Activated naive CD8-positive, alpha-beta T cell treated with anti-CD3 and anti-CD28 coated beads, Interleukin-2, amount 50 U/mL, for 16 hours (primary cell): ENCODE measurements at places on chromosomes 2 and 18.

DNA sequence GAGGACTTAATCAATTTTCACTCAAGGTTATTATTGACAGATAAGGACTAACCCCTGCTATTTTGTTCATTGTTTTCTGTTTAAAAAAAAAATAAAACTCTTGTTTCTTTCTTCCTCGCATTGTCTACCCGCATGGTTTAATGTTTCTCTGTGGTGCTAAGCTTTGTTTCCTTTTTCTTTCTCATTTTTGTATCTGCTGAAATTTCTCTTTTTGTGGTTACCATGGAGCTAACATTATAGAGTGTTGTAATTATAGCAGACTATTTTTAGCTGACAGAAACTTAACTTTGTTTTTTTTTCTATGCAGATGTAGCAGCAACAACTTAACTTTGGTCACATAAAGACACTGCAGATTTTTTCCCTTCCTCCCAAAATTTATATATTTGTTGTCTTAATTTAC is 43.1 kb upstream of the CHN1 start:
- DNase-seq: no peak

DNA sequence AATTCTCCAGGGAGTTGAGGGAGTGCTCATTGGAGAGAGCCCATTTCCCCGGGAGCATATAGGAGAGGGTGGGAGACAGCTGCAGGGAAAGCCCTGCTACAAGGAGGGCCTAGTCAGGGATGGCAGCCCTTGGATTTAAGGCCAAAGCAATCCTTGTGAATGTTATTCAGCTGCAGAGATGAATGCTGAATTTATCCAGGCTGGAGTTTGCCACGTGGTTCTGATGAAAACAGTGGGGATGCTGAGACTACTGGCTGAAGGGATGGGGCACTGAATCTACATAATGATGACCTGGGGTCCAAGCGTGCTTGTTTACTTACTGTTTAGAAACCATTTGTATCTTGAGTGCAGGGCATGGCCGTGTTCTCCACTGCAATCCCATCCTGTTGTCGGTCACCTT is 35.6 kb upstream of the RNF149 start:
- DNase-seq: no peak

DNA sequence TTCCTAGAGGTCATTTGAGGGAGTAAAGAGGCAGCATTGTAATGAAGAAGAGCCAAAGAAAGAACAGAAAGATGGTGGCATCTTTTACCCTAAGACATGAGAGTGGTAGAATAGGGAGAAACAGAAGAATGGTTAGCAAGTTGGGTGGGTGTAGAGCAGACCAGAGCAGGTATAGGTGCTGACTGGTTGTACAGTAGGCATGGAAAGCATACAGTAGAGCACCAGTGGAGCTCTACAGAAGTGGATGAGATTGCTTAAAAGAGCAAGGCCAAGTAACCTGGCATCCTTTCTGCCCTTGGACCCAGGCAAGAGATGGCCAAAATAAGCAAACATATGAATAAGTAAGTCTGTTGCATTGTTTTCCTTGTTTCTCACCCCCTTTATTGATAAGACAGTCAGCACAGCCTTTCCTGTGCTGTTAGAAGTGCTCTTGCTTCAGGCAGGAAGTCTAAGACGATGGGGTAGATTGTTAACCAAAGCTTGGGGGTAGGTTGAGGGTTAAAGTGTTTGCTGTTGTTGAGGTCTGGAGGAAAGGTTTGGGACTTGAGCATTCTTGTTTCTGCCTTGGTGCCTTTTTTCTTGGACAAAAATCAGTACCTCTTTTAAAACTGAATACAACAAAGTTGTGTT is 76.9 kb downstream of the DIS3L2 start:
- DNase-seq: no peak

- DNase-seq: no peak
These were observed 108.7 kb downstream of the UXS1 start for GRCh38 chr2:106085181-106085940.

- no peak for DNase-seq
These were observed 33.3 kb downstream of the CFLAR start for GRCh38 chr2:201149064-201149820.
